T-cell (primary cell): ENCODE measurements at places on chromosomes 7 and 10. TPM values are rescaled to one million over a fixed set of nuclear protein-coding genes. Genes with fewer than 3 reads are reported as not detected.

GRCh38 chr10:132589681-132590080, 52.1 kb downstream of the INPP5A start:
- DNase-seq = no peak

DNA sequence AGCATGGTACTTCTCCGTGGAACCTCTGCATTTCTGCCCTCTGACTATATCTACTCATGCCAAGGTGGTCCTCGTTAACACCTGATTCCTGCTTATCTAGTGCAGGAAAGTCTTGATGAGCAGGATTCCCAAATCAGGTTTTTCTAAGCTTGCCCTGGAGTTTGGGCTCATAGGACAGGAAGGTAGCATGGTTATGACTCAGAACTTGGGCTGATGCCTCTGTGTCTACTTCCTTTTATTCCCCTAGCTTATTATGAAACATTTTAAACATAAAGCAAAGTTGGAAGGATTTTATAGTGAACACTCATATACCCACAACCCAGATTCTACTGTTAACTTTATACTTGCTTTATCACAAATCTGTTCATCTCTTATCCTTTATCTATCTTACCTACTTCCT, 5.6 kb downstream of the SUFU start:
- no peak for DNase-seq

- no peak for DNase-seq
These were observed 4.8 kb downstream of the GPR146 start for GRCh38 chr7:1049006-1049741.

- no peak for DNase-seq
These were observed 156.5 kb downstream of the UBE2H start for GRCh38 chr7:129796186-129796775.

DNA sequence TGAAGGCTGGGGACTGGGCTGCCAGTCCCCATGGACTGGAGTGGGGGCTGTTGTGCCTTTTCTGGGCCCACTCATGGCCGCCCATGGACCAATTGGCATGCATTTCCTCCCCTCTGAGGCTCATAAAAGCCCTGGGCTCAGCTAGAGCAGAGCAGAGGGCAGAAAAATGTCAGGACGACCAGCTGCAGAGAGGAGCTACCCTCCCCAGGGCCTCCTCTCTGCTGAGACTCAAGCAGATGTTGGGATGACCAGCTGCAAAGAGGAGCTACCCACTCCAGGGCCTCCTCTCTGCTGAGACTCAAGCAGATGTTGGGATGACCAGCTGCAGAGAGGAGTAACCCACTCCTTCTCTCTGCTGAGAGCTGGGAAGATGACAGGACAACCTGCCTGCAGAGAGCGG, 20.3 kb upstream of the NUB1 start:
- no peak for DNase-seq

DNA sequence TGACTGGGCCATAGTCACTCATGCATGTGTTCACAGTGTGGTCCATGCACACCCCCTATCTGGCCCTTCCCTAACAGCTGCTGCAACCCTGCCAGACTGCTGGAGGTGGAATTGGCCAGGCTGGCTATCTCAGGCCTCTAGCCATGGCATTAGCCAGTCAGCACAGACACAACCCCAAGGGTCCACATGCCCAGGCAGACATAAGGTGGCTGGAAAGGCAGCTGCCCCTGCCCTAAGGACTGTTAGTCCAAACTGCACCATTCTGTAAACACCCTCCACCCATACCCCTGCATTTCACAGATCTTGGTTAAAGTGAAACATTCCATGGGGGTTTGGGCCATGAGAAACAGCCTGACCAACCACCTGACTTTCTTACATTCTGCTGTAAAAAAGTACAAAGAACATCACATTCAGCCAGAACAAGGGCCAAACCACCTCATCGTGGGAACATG, 137.4 kb upstream of the KCNMA1 start:
- DNase-seq = no peak

- no peak for DNase-seq
These were observed 199.4 kb downstream of the ARHGAP21 start for GRCh38 chr10:24524314-24524713.

DNA sequence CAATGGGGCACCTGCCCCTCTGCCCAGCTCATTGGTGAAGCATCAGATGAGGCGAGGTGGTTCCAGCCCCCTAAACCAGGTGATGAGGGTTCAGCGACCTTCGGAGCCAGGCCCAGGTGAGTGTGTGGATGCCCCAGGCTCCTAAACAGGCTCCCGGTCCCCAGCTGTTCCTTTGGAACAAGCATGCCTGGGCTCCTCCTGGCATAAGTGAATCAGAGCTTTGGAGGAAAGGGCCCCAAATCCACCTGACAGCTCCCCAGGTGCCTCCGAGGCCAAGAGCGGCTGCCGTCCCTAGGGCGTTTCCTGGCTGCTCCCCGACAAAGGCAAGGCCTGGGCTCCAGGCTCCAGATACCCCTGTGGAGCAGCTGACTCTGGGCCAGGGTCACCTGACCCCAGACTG, 61.3 kb downstream of the YKT6 start:
- no peak for DNase-seq

DNA sequence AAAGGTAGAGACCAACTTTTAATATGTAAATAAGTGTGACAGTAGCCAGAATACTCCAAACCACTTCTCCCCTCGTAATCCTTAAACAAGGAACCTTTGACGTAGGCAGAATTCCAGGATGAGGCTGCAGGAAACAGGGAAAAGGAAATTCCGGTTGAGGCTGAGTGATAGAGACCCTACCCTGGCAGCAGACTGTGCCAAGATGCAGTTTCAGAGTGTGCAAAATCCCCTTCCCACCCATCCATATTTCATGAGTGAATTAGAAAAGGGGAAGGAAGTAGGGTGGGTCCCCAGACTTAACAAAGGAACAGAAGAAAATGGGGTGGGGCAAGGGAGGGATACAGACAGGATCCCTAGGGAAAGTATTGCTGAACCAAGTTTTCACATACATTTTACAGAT, 143.0 kb downstream of the RAPGEF5 start:
- no peak for DNase-seq

DNA sequence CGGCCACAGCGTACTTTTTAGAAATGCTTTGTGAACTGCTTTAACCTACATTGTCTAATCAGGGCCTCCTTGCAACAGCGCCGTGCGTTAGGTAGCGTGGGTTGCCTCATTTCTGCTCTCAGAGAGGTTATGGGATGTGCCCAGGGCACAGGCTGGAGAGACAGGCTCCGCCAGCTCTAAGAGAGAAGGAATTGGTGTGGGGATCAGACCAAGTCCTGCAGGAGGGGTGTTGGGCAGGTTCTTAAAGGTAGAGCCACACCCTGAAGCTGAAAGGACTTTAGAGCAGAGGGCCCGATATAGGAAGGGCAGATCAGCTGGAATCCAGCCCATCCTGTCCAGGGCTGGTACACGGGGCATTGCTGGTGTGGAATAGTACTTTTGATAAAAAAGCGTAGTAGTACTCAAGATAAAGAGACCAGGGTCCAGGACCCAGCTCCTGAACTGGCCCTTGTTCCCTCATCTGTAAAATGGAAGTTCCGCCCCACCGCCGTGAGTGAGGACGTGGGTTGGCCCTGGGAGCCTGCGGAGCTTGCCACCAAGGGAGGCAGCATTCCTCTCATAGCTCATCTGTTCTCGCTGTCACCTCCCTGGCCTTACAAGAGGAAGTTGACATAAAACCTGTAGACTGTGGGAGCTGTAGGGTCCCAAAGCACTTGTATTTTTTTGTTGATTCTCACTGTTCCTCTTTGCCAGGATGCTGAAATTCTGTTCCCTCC, 37.2 kb downstream of the TMEM120A start:
- DNase-seq = no peak

DNA sequence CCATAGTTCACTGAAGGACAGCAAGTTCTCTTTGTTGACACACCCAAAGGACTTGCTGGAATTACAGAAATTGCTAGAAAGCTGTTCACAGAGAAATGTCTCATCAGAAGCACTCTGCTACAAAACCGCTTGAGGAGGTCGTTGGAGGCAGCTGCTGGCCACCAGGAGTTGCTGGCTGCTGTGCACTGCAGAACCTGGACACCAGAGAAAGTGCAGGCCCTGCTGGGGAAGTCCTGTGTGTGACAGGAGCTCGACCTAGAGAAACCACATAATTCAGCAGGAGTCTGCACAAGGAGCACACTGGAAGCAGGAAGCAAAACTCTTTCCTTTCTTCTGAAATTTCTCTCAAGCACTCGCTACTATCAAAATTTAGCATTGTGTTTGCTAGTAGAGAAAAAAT, 461.5 kb upstream of the GHITM start:
- DNase-seq = no peak

DNA sequence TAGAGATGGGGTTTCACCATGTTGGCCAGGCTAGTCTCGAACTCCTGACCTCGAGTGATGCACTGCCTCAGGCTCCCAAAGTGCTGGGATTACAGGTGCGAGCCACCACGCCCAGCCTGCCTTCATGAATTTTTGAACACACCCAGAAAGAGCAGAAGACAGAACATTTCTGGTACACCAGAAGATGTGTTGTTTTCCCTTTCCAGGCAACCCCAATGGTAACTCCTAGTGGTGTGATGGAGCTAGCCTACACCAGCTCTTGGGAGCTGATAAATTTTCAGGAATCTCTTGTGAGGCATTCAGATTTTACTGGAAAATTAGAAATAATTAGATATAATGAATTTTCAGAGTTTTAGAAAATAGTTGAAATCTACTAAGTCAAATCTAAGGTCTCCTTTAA, 904 bp upstream of the CCDC7 start:
- no peak for DNase-seq

GRCh38 chr10:53209944-53210611, 437.5 kb upstream of the MBL2 start:
- DNase-seq = no peak

- DNase-seq = no peak
These were observed 126.2 kb upstream of the ZNF92 start for GRCh38 chr7:65247491-65247890.

- no peak for DNase-seq
These were observed 33.8 kb downstream of the HIP1 start for GRCh38 chr7:75704928-75705327.

DNA sequence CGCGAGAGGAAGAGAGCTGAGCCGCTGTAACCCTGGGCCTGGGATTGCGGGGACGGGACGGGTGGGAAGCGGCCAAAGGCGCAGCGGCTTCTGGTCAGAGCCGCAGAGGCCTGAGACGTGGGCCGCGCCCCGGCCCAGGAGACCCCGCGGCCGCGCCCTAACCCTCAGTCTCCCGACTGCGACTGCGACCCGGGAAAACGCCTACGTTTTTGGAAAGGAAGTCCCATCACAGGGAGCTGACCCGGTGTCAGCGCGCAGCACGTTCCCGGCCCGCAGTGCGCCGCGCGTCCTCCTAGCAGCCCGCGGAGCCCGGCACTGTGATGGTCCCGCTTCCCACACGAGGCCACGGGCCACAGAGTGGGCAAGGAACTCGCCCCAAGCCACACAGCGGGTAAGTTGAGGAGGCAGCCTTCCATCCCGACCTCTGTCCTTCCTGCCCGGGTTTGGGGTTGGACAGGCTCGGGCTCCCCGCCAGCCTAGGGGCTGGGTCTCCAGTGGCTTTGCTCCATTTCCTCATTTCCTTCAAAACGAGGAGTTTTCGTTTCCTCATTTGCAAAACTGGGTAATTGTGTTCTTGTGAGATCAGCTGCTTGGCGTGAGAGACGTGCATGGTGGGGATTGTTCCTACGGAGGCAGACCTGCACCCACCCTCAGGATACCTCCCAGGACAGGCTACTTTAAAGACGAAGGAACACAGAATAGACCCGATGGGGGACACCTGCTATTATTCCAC, 1.2 kb downstream of the GPNMB start:
- no peak for DNase-seq

Gene SLC39A12
- total RNA-seq = not detected

Gene CPEB3
- total RNA-seq = 3.4 TPM

Gene SFTPA1
- total RNA-seq = not detected

Gene DMBT1
- 0.10 TPM for total RNA-seq

Gene LRIT1
- not detected for total RNA-seq

Gene GHRHR
- total RNA-seq = not detected

Gene FAM25A
- total RNA-seq = not detected

Gene IRF5
- 5.0 TPM for total RNA-seq
